IMR-90 (cell line): ENCODE measurements at places on chromosomes 5 and 9. TPM values are rescaled to one million over a fixed set of nuclear protein-coding genes. Genes with fewer than 3 reads are reported as not detected.

- DNase-seq: peak; percentile 91
Observed at GRCh38 chr9:91954841-91955471, 4.9 kb upstream of the ROR2 start.

GRCh38 chr9:14159440-14160216 is 154.3 kb downstream of the NFIB start:
- DNase-seq: peak; percentile 30

DNA sequence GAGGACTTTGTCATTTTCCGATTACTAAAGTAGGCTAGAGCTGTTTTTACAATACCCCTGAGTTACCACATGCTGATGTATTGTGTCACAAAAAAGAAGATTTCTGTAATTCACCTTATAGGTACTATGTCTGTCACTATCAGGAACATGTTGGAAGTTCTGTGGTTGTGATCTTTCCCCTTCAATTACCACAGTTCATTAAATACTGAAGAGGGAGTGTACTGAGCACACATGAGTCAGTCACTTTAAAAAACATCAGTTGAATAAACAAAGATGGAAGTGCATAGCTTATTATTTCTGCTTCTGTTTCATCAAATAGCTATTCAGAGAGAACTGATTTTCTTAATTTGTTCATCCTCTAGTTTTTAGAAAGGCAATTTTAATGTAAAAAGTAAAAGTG is 31.7 kb downstream of the AP3S1 start:
- peak; percentile 76 for DNase-seq

DNA sequence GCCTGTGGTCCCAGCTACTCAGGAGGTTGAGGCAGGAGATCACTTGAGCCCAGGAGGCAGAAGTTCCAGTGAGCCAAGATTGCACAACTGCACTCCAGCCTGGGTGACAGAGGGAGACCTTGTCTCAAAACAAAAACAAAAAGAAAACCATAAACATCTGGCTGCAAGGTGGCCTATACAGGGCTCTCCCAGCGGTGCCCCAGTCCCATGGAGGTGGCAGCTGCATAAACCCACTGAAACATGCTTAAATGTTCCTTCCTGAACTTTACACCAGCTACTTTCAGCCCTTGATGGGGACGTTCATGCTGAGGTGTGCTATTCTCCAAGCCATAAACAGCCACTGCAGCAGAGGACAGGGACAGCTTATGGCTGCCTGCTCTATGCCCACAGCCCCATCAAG is 35.6 kb downstream of the DROSHA start:
- no peak for DNase-seq

GRCh38 chr9:134323741-134324358 is 2.4 kb upstream of the RXRA start:
- DNase-seq: no peak

DNA sequence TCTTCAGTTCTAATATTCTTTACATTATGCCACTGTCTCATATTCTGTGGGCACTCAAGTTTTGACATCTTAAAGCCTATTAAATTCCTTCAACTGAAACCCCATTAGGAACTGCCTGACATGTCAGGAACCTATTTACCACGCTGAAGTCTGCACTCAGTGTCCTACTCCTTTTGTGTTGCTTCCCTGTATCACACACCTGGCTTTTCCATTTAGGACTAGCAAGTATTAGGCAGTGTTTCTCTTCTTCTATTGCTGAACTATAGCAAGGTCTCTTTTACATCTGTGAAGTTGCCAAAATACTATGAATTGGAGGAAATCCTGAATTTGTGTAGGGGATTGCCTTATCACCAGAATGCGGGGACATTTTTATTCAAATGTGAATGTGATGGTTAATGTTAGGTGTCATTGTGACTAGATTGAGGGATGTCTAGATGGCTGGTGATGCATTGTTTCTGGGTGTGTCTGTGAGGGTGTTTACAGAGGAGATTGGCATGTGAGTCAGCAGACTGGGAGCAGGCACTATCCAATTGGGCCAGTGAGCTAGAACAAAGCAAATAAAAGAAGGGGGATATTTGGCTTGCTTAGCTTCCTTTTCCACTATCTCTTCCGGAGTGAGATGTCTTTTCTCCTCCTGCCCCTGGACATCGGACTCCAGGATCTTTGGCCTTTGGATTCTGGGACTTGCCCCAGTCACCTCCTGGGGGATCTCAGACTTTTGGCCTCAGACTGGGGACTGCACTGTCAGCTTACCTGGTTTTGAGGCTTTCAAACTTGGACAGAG is 21.2 kb upstream of the VCAN start:
- DNase-seq: no peak

- DNase-seq: no peak
Observed at GRCh38 chr5:55176176-55176818, 3.3 kb upstream of the CDC20B start.

GRCh38 chr5:31433229-31433628 is 98.7 kb downstream of the DROSHA start:
- DNase-seq: no peak

GRCh38 chr9:131874916-131875670 is 135.2 kb upstream of the RAPGEF1 start:
- no peak for DNase-seq

DNA sequence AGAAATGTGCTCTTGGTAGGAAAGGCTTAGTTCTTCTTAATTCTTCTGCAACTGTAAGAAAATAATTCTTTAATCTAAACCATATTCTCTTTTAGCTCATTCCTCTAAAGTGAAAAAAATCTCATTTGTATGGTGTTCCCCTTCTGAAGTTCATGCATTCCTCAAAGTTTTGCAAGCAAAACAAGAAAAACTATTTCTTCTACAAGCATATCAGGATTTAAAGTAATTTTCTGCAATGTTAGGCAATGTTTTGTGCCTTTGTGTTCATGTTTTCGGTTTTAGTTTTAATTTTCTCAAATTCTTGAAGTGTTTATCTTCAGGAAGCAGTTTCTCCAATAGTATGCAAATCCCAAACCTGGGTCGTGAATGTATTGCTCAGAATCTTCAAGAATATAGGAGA is 12.7 kb upstream of the GPR21 start:
- no peak for DNase-seq

GRCh38 chr5:55993731-55994494 is 850 bp downstream of the IL6ST start:
- DNase-seq: no peak

DNA sequence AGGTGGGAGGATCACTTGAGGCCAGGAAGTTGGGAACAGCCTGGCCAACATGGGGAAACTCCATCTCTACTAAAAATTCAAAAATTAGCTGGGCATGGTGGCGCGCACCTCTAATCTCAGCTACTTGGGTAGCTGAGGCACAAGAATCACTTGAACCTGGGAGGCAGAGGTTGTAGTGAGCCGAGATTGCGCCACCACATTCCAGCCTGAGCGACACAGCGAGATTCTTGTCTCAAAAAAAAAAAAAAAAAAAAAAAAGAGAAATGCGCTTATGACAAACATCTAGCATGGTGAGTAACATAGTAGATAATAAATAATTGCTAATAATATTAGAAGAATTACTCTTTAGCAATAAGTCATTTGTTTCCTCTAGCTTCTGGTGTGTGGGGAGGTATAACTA is 25.9 kb downstream of the RUSC2 start:
- DNase-seq: no peak

- DNase-seq: no peak
Observed at GRCh38 chr5:127919006-127919796, 164.4 kb upstream of the SLC12A2 start.

- no peak for DNase-seq
Observed at GRCh38 chr5:104909803-104910202, 1347.2 kb upstream of the NUDT12 start.

DNA sequence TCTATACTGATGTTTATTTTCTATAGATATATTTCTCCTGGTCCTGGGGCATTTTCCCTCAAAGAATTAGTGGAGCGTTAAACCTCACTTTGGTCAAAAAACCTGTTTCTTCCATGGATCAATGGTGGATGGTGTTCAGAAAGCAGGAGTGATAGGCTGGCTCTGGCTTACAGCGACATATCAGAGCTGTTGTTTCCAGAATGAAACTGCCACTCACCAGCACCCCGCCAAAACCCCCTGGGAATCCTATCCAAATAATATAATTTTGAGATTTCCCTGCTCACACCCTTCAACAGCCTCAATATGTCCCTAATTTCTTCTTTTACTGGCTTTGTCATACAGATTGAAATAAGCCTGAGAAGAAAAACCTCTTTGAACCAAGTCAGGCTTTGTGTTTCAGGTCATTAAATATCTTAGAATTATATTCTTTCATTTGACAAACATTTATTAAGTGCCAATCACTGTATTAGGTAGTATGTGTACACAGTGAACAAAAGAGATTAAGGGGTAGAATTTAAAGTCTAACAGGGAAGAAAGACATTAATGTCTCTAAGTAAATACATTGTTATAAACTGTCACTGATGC is 144.5 kb upstream of the GPR151 start:
- DNase-seq: no peak

DNA sequence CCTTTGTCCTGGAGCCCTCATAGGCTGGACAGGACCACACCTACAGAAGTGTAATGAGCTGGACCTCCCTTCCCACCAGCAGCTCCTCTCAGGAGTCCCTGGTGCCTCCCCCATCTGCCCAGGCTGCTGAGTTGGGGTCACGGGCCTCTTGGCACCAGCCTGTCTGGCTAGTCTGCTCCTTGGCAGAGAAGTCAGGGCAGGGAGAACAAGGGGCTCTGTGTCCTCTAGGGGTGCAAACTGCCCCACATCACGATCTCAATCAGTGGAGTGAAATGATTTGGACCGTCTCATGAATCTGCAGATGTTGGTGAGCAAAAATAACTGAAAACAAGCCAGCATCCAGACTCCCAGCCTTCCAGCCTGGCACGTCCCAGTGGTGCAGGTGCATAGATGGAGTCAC is 14.9 kb upstream of the GFPT2 start:
- no peak for DNase-seq

- no peak for DNase-seq
Observed at GRCh38 chr5:57836331-57836730, 353.7 kb upstream of the ACTBL2 start.

- peak; percentile 38 for DNase-seq
Observed at GRCh38 chr5:138789771-138790242, 36.6 kb downstream of the CTNNA1 start.

GRCh38 chr5:142357469-142358090 is 32.8 kb upstream of the SPRY4 start:
- peak; percentile 10 for DNase-seq

GRCh38 chr5:109062664-109063063 is 315.0 kb downstream of the FER start:
- no peak for DNase-seq

DNA sequence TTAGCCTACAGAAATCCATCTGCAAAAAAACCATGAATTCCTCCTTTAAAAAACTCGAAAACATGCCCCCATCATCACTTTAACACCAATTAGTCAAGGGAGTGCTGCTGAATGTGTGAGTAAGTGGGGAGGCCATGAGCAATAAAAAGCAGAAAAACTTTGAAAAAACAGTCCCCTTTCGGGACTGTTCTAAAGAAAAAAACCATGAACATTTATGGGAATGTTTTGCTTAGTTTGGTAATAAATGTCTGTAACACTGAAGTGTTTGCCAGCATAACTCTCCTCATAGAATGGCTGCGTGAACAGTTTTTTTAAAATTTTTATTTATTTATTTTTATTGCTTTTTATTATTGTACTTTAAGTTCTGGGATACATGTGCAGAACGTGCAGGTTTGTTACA is 99.4 kb upstream of the TARS1 start:
- DNase-seq: no peak

GRCh38 chr9:115099901-115100300 is 18.1 kb downstream of the TNC start:
- DNase-seq: no peak

DNA sequence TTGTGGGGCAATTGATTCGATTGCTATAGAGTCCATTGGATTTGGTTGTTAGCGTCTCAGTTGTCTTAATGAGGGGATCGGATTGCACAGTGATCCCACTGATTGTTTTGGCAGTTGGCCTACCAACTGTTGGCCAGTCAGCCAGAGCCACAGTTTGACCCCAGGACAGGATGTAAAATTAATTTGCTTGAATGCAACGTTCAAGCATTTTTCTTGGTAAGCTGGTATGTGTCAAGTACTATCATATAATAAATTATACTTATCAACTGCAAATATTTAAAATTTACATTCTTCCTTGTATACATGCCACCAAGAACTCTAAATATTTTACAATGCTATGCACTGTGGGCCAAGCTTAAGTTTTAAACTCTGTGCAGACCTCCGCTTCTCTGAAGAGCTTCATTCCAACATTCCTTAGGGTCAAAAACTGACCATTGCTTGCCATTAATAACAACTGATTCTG is 80.4 kb upstream of the OSMR start:
- DNase-seq: peak; percentile 86

- DNase-seq: no peak
Observed at GRCh38 chr5:8341406-8341805, 472.5 kb downstream of the MTRR start.

- DNase-seq: peak; percentile 62
Observed at GRCh38 chr5:41736641-41737040, 133.6 kb downstream of the OXCT1 start.

DNA sequence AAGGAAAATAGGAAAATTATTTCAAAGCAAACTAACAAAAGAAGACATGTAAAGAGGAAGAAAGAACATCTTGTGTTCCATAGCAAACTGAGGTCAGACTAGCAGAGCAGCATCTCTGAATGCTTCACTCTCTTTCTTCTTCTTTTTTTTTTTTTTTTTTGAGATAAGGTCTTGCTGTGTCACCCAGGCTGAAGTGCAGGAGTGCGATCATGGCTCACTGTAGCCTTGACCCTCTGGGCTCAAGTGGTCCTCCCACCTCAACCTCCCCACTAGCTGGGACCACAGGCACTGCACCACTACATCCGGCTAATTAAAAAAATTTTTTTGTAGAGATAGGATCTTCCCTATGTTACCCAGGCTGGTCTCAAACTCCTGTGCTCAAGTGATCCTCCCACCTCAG is 36.6 kb downstream of the MELK start:
- no peak for DNase-seq

- peak; percentile 47 for DNase-seq
Observed at GRCh38 chr5:151151793-151152192, 5.8 kb downstream of the ANXA6 start.

DNA sequence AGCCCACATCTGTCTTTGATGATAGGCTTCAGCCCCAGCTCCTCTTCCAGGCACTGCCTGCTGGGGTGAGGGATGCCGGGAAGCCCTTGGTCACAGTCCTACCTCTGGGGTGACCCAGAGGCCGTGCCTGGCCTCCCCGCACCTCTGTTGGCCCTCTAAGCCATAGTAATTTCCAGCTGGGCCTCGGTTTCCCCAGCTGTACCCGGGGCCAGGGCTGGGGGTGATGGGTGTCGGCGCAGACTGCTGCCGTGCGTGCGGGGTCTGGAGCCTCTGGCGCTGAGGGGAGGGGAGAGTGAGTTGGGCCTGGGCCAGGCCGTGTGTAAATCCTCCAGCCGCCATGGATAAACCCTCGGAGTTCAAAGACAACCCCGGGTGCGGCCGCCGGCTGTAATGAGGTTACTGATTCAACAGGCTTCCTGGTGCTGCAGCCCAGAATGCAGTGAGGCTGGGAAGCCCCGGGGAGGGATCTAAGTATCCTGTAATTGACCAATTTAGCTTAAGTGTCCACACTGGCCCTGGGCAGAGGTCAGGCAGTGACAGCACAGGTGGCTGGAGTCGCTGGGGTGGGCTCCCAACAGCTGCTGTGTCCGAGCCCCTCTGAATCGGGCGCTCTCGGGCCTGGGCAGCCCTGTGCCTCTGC is 7.1 kb downstream of the RXRA start:
- DNase-seq: no peak

The RNF20 gene
- 21.3 and 30.8 TPM in 2 replicates for total RNA-seq

The ST6GALNAC4 gene
- total RNA-seq: 11.9 and 12.5 TPM in 2 replicates

The PCDHGB4 gene
- 16.4 and 17.6 TPM in 2 replicates for total RNA-seq
